ENCODE measurements at places on chromosomes 7 and 10. TPM values are rescaled to one million over a fixed set of nuclear protein-coding genes. Genes with fewer than 3 reads are reported as not detected.
A peak's percentile ranks its signal among the peaks of the same experiment; 100 is the strongest.

GRCh38 chr10:26890956-26891355 lies 30.2 kb upstream of the ABI1 start:
- no peaks in the 10 kb centered on the region for H3K4me1 ChIP-seq
- H3K36me3 ChIP-seq: no peaks in the 10 kb centered on the region

- H3K4me1 ChIP-seq: peaks cover 3% of the 10 kb centered on the region
- DNase-seq: peak; percentile 11
- H3K27ac ChIP-seq: no peak overlapping the region
- H3K4me3 ChIP-seq: no peak overlapping the region
- no peaks in the 10 kb centered on the region for H3K27me3 ChIP-seq
Observed at GRCh38 chr10:78260680-78261079, 227.0 kb downstream of the RPS24 start.

DNA sequence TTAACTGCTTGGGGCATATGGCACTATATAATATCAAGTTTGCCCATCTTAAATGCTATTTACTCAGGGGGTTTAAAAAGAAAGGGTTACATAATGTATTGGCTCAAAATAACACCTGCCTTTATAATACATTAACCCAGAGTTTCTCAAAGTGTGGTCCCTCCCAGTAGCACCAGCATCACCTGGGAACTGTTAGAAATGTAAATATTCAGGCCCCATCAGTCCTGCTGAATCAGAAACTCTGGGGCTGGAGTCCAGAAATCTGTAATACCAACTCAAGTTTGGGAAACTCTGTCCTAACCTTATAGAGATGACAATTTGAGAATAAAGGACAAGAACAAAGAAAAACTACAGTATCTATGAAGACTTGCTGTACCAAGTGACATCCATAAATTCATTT lies 270.7 kb downstream of the PARD3 start:
- H3K4me1 ChIP-seq: no peaks in the 10 kb centered on the region
- no peak overlapping the region for H3K4me3 ChIP-seq
- no peaks in the 10 kb centered on the region for H3K36me3 ChIP-seq
- H3K27me3 ChIP-seq: no peaks in the 10 kb centered on the region
- no peak overlapping the region for H3K27ac ChIP-seq

GRCh38 chr7:84482476-84482875 lies 287.9 kb upstream of the SEMA3A start:
- H3K36me3 ChIP-seq: no peaks in the 10 kb centered on the region
- H3K4me3 ChIP-seq: no peak overlapping the region
- H3K27me3 ChIP-seq: no peaks in the 10 kb centered on the region
- H3K4me1 ChIP-seq: no peaks in the 10 kb centered on the region
- DNase-seq: no peak
- H3K27ac ChIP-seq: no peak overlapping the region

DNA sequence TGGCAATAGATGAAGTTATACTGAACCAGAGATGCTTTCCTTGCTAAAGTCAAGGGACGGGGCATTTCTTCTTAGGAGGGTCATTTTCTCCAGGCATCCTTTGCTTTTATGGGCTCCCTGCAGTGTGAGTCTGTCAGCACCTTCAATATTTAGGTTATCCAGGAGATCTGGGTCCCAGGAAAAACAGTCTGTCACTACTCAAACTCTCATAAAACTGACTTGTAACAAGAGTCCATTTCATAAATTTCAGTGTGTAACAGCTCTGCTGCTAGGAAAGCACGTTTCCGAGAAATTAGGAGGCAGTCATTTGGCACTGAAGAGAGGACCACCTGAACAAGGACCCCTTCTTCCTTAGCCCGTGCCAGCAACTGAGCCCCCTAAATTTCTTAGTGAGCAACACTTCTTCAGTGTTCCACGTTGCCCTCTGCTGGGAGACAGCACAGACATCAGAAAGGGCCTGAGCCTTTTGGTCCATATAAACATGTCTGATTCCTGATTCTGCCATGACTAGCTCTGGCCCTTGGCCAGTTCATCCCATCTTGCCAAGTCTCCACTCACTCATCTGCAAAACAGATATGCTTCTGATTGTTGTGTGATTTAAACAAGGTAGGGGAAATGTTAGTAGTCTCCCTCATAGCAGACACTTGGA lies 7.2 kb downstream of the GCC1 start:
- H3K27ac ChIP-seq: no peak overlapping the region
- H3K4me3 ChIP-seq: no peak overlapping the region
- no peaks in the 10 kb centered on the region for H3K27me3 ChIP-seq
- peaks cover 23% of the 10 kb centered on the region for H3K36me3 ChIP-seq

GRCh38 chr10:49398000-49398861 lies 2.3 kb upstream of the DRGX start:
- H3K36me3 ChIP-seq: no peaks in the 10 kb centered on the region
- H3K4me3 ChIP-seq: no peak overlapping the region
- no peak overlapping the region for H3K27ac ChIP-seq
- H3K27me3 ChIP-seq: peaks cover 65% of the 10 kb centered on the region

DNA sequence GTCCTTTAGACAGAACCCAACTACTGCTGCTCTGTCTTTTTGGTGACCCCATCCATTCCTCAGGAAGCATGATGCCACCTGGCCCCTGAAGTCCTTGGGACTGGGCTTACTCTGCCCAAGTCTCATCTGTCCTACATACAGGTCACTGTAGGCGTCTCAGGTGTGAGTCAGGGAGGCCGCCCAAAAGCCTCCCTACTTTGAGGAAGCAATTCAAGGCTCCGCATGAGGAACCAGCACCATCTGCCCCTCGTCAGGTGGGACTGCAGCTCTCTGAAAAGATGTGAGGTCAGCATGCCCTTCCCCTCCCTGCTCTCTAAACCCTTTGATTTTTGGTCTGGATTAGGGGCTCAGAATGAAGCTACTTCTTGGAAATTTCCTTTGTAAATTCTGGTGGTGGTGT lies 354.8 kb downstream of the CXCL12 start:
- H3K36me3 ChIP-seq: no peaks in the 10 kb centered on the region
- no peak overlapping the region for H3K4me3 ChIP-seq
- no peak overlapping the region for H3K27ac ChIP-seq
- DNase-seq: peak; percentile 53
- peaks cover 10% of the 10 kb centered on the region for H3K27me3 ChIP-seq
- no peaks in the 10 kb centered on the region for H3K4me1 ChIP-seq

The MXI1 gene
- 47.9 TPM for total RNA-seq

The TDRD1 gene
- total RNA-seq: 0.16 TPM

The FAM13C gene
- total RNA-seq: not detected

Measured in activated CD8-positive, alpha-beta T cell treated with anti-CD3 and anti-CD28 coated beads for 36 hours (primary cell).